ENCODE measurements at places on chromosomes 3 and 15. TPM values are rescaled to one million over a fixed set of nuclear protein-coding genes. Genes with fewer than 3 reads are reported as not detected.

NAA50 gene
- 42.5 TPM for total RNA-seq

ACP3 gene
- total RNA-seq: not detected

CACNA2D2 gene
- 5.0 TPM for total RNA-seq

CMTM6 gene
- 17.5 TPM for total RNA-seq

XIRP1 gene
- 0.34 TPM for total RNA-seq

EIF4E3 gene
- total RNA-seq: 21.9 TPM

GOLGA6L22 gene
- total RNA-seq: not detected

NEK11 gene
- total RNA-seq: 2.5 TPM

RAB7A gene
- 298 TPM for total RNA-seq

All from glutamatergic neuron (in vitro differentiated cells).